Activated CD4-positive, alpha-beta T cell treated with anti-CD3 and anti-CD28 coated beads, Interleukin-2, amount 10 ng/mL, durations not matched to agents 7 days and 5 days (primary cell): ENCODE measurements at places on chromosomes 12 and 14. TPM values are rescaled to one million over a fixed set of nuclear protein-coding genes. Genes with fewer than 3 reads are reported as not detected.

Gene SPTB
- not detected for total RNA-seq

Gene RNFT2
- total RNA-seq = 11.7 TPM

Gene CCND2
- 290 TPM for total RNA-seq

Gene LAG3
- total RNA-seq = 12.0 TPM

Gene GPRC5D
- total RNA-seq = 0.67 TPM

Gene FAM186B
- 0.15 TPM for total RNA-seq

Gene SMIM41
- not detected for total RNA-seq

Gene FAM90A1
- total RNA-seq = not detected

Gene TMEM132C
- total RNA-seq = not detected

Gene RBP5
- not detected for total RNA-seq

Gene FZD10
- not detected for total RNA-seq

Gene ACSS3
- total RNA-seq = not detected
